GF-D8 (cell line): ENCODE measurements at places on chromosomes 4 and X.
A peak's percentile ranks its signal among the peaks of the same experiment; 100 is the strongest.

GRCh38 chrX:2863646-2864045 is 34.9 kb downstream of the GYG2 start:
- no peak for DNase-seq

DNA sequence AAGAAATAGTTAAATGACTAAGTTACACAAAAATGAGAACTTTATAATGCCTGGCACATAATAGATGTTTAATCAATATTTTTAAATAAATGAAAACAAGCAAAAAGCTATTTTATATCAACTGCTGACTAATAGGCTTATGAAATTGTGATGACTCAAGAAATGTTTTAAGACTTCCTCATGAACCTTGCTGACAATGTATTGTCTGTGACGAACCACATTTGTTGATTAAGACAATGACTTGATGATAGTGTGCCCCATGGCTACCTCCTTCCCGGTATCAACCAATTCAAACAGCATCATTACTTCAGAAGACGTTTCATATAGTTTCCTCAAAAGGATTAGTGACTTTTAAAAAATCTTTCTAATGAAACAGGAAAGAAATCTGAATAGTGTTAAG is 7.9 kb downstream of the CXCL6 start:
- DNase-seq = no peak

GRCh38 chr4:173317004-173317403 is 17.2 kb downstream of the HMGB2 start:
- no peak for DNase-seq

- no peak for DNase-seq
These were observed 98.0 kb upstream of the DKK2 start for GRCh38 chr4:107133965-107134653.

- DNase-seq = peak; percentile 43
These were observed at the start of gene CYSLTR1 for GRCh38 chrX:78327370-78328086. Gene CYSLTR1, minus strand, starts transcription at chrX:78327611. Its CDS starts 53,865 bp downstream, at chrX:78273746.

DNA sequence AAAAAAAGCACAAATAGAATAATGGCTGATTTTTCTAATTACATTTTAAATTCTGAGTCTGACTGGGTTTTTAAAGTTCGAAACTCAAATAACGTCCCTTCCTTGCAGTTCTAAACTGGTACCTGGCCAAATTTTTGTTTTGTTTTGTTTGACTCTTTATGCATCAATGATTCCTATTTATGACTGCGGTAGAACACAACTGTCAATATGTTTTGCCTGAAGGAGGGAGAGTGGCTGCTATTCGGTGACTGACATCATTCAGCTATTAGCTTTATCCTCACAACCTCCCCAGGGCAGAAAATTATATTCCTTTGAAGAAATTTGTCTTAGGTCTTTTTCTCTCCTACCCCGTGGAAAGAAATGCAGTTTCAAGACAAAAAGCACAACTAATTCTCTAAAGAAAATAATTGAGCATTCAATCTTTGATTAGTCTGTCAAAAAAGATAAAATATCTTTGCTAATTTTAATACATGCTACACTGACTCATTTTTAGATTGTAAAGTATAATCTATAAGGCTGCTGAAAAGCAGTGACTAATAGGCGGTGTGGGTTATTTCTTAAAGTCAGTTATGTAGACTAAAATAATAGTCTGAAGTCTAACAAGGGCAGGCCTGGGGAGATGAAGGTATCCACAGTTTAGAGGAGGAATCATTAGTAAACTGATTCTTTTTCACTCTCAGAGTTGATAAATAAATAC is 61.9 kb downstream of the TMEM150C start:
- DNase-seq = no peak

- DNase-seq = no peak
These were observed 12.2 kb upstream of the NWD2 start for GRCh38 chr4:37232315-37232714.

- no peak for DNase-seq
These were observed 9.4 kb upstream of the GPR173 start for GRCh38 chrX:53039236-53039635.

- DNase-seq = no peak
These were observed 207.8 kb upstream of the AMOT start for GRCh38 chrX:113048480-113048879.

- no peak for DNase-seq
These were observed 47.0 kb downstream of the AFF1 start for GRCh38 chr4:86981789-86982188.

- DNase-seq = no peak
These were observed 85.3 kb upstream of the NKX1-1 start for GRCh38 chr4:1491328-1492141.

GRCh38 chr4:38082424-38083385 is 122.5 kb downstream of the PTTG2 start:
- no peak for DNase-seq

DNA sequence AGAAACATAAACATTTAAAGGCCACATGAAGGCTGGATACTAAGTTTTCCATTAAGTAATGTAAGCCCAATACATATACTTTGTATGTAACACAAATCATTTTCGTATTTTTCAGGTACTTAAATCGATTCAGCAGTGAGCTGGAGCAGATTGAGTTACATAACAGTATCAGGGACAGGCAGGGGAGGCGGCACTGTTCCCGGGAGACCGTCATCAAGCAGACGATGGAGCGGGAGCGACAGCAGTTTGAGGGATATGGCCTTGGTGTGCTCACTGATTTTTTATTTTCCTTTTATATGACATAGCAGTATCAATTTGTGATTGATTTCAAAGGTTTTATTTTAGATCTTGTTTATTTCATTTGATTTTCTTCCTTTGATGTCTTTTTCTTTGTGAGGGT is 20.7 kb downstream of the TMA16 start:
- no peak for DNase-seq

GRCh38 chrX:34058005-34058404 is 74.1 kb downstream of the FAM47A start:
- no peak for DNase-seq

DNA sequence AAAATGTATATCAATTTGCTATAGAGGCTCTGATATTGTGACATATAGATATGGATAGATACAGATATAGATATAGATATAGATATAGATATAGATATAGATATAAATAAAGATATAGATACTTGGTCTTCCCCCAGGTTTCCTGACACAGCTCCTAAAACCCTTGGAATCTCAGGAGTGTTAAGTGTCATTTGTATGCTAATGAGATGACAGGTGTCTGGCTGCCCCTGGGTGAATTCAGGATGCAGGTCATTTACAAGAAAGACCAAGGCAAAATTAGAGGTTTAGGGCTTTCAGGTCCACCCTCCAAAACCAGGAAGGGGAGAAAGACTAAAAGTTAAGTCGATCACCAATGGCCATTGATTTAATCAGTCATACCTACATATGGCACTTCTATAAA is 1034.8 kb downstream of the PDHA2 start:
- no peak for DNase-seq

DNA sequence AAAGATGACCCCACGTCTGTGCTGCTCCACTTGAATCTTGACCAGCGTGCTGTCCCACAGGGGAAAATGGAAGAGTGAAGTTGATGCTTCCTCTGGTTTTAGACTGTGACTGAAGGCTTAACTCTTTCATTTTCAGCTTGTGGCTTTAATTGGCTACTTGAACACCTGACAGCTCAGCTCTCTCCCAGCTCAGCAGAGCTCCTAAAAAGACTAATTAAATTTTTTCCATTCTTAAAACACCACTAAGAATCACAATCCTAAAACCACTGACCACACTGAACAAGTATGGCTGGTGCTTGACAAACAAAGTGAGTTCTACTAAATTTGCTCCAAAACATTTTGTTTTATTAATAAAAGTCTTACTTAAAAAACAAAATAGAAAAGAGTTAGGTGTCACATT is 71.7 kb downstream of the SRPX start:
- DNase-seq = no peak

- no peak for DNase-seq
These were observed 183.3 kb downstream of the KDR start for GRCh38 chr4:54941994-54942552.

DNA sequence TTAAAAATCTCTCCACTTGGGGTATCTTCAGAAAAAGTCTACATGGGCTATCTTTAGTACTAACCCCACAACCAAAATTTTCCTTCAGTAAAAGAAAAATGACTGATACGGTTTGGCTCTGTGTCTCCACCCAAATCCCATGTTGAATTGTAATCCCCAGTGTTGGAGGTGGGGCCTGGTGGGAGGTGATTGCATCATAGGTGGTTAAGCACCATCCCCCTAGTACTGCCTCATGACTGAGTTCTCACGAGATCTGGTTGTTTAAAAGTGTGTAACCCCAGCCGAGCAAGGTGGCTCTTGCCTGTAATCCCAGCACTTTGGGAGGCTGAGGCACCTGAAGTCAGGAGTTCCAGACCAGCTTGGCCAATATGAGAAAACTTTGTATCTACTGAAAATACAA is 66.8 kb downstream of the USP46 start:
- no peak for DNase-seq

GRCh38 chrX:17086317-17086716 is 139.9 kb downstream of the REPS2 start:
- DNase-seq = no peak

DNA sequence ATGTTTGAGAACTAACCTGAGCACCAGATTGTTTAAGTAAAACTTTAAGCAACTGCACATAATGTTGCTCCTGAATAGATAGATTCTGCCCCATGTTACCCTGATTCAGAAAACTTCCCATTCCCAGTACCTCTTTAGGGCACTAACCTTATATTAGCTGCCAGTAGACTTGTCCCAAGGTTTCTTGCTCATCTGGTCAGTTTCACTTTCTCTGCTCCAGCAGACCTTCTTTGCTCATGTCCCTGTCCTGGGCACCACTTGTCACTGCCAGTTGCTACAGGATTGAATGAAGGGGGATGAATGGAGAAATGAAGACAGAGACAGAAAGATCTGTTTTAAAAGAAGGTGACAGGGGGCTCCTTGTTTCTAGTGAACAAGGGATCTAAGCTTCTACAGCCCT is 65.2 kb upstream of the UGT2B10 start:
- DNase-seq = no peak

DNA sequence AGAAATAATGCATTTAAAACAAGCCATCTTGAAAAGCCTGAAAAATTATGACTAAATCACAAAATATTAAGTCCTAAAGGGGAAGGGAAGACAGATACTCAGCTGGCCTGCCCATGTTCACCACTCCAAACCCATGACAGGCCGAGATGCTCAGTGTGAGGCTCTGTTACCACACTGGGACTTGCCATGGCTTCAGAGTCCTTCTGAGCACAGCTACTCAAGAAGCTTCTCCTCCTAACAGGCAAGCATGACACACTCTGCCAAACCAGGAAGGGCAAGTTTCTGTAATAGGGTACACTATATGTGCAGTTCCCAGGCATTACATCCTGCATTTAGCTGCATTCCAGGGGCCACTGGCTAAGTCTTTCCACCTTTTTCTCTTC is 34.0 kb upstream of the CYBB start:
- no peak for DNase-seq

GRCh38 chr4:72761368-72762038 is 192.5 kb upstream of the ADAMTS3 start:
- DNase-seq = no peak

DNA sequence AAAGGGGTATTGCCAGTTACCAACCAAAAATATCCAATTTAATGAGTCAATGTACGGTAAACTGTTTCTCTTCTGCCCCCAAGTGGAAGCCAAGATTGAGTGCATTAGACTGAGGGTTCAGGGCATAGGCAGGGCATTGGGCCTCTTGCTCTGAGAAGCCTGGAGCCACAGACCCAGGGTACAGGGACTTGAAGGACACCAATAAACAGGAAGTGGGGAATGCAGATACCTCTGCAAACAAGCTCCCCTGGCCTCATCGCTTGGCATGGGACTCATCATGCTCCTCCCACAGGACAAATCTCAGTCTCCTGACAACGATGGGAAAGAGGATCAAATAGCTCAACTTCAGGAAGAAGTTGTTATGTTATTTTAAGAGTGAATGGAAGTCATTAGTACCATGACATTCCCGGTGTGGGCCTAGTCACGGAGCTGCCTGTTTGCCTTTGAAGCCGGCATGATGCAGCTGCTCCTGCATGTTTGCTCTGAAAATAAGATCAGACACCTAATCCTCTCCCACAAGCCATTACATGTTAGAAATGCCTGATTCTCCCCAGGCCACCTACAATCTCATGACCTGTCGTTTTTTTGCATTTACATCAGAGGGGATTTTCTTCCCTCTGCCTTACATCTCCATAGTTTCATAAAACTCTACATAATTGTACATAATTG is 224.2 kb downstream of the RCHY1 start:
- DNase-seq = no peak

DNA sequence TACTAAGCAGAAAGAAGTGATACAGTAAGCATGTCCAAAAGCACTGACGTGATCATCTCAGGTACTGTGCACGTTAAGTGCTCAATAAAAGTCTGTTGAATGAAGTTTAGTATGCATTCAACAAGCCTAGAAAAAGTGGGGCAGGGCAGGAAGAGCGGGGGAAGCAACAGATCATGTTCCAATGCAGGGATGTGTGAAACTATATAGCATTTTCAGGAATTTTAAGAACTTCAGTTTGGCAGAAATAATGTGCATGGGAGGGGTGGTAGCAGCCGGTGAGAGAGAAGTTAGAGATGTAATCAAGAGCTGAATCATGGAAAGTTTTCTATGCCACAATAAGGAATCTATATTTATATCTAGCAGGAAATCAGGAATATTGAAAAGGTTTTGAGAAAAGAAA is 19.2 kb upstream of the CCNA2 start:
- no peak for DNase-seq

- DNase-seq = no peak
These were observed 130.0 kb downstream of the HMX1 start for GRCh38 chr4:8741513-8742226.

DNA sequence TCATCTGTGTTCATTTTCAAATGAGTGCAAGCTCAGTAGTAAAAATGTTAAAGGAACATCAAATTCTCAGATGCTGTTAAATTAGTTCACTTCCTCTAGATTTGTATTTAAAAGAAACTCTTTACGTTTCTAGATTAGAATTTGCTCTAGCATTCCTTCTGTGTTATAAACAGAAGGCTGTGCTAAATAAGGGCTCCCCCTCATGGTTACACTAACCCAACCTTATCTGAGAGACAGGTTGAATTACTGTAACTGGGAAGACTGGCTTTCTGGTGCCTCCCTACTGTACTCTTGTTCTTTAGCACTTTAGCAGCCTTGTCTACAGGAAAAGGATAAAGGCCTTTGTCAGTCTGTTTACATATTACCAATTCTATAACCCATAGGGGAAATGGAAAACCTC is 56.8 kb downstream of the RXFP1 start:
- no peak for DNase-seq

DNA sequence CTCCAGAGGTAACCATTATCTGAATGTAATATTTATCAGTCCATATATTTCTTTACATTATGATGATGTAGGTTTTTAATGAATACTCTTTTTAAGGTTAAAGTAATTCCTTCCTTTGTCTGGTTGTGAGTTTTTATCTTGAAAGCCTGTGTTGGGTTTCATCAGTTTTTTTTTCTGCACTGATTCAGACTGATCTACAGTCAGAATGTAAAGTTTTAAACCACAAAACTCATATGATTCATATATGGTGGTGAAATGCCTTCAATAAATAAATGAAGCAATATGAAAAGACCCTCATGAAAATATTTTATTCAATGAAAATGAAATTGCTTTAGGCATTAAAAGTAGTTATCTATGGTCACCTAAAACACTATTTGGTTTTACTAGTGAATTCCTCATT is 47.1 kb downstream of the SORBS2 start:
- no peak for DNase-seq

- DNase-seq = no peak
These were observed 281.5 kb upstream of the DKK2 start for GRCh38 chr4:107317611-107318010.
